ENCODE measurements at places on chromosomes 1 and 21. TPM values are rescaled to one million over a fixed set of nuclear protein-coding genes. Genes with fewer than 3 reads are reported as not detected.
A peak's percentile ranks its signal among the peaks of the same experiment; 100 is the strongest.

DNA sequence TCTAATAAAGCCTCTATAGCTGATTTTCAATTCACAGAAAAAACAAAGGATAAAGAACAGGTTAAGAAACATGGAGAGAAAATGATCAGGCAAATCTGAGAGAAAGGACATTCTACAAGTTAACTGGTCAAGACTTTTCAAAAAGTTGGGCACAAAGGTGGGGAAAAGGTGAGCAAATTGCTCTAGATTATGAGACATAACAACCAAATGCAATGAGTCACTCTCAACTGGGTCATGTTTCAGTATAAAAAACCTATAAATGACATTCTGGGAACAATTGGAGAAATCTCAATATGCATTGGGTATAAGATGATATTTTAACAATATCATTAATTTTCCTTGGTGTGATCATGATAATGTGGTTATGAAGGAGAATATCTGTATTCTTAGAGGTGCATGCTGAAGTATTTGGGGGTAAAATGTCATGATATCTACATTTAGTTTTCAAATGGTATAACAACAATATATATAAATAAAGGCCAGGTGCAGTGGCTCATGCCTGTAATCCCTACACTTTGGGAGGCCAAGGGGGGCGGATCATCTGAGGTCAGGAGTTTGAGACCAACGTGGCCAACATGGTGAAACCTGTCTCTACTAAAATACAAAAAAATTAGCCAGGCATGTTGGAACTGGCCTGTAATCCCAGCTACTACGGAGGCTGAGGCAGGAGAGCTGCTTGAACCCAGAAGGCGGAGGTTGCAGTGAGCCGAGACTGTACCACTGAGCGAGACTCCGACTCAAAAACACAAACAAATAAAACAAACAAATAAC lies 27.0 kb downstream of the ANKRD13C start:
- no peak for DNase-seq

GRCh38 chr21:33750017-33750416 lies 107.7 kb downstream of the ITSN1 start:
- peak; percentile 67 for DNase-seq

DNA sequence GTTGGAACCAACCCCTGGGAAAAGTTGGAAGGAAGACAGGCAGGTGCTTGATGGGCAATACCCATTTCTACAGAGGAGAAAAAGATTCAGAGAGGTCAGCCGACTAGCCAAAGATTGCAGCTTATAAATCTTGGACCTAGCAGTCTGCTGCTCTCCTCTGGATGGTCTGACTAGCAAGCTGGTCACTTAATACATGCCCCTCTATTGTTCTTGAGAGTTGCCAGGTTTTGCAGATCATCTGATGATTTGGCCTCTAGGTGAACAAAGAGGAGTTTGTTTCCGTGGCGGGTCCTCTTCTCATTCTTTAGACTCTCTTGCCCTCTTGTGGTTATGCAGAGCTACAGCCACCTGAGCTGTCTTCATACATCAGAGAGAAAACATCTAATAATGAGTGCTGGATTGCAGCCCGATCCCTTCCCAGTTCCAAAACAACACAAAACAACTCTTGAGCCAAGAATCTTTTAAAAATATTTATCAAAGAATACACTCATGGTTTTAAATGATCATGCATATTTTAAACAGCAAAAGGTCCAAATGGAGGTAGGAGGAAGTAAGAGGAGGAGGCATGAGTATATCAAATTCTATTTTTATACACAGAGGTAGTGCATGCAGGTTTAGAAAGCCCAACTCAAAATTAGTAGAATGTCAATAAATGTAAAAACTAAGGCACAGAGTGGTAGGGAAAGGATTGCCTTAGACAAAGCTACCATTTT lies 115.7 kb downstream of the SLC30A10 start:
- peak; percentile 82 for DNase-seq

DNA sequence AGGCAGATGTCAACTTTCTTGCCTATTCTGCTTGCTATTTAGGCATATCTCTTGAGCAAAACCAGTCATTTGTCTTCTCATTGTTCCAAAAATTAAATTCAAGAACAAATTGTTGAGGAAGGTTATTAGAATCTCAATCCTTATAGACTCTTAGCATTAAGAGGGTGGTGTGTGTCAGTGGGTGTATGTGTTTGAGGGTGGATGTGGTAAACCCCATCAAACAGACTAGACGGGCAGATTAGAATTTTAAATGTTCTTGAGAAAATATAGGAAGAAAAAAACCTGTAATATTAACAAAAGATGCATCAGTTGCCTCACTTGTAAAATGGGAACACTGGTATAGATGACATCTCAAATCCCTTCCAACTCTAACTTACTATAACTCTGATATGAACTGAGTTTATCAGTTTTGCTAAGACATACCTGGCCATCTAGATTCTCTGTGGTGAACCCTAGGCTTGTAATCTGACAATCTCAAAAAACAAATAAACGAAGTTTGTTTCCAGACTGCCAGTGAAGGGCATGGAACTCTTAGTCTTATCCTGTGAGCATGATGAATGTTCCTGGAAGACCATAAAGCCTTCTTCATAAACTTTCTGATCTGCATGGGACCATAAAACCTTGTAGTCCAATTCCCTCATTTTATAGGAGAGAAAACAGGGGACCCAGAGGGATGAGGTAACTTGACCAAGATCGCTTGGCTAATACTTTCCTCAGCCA lies 176.3 kb upstream of the SGIP1 start:
- DNase-seq, result no peak

- DNase-seq, result no peak
Observed at GRCh38 chr21:45323487-45324311, 36.0 kb upstream of the POFUT2 start.

- no peak for DNase-seq
Observed at GRCh38 chr1:82455342-82455741, 654.6 kb downstream of the ADGRL2 start.

DNA sequence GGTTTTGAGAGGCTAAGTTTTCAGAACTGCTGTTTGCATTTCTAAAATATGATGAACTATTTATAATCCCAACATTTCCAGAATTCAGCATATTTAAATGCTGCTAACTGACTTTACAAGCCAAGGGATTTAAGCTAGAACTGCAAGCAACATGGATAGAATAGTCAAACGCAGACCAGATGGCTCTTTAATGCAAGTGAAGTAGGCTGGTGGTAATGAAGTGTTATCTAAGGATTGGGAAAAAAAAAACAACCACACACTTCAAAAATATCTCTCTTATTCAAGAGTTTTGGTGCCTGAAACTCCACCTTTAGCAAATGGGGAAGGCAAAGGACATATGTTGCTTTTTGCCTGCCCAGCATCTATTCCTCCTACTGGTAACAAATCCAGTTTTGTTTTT lies 20.9 kb upstream of the SSX2IP start:
- no peak for DNase-seq

DNA sequence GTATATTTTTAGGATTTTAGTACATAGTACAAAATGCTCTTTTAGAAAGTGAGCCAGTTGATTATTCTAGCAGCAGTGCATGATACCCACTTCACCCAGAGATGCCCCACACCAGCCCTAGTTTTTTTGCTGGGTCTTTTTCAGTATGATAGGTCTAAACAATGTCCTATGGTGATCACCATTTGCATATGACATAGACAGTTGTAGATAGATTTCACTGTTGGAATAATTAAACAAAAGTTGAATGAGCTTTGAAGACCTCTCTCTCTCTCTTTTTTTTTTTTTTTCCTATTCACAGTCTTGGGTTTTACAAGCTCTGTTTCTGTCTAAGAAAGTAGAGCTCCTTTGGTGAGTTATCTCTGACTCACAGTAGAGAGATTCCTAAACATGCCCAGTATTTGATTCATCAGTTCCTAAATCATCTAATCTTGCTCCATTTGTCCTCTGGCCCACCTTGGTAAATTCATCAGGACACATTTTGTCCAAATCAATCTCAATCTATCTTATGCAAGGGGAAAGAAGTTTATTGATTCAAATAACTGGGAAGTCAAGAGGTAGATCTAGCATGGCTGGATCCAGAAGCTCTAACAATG lies 44.7 kb upstream of the VAV3 start:
- no peak for DNase-seq

DNA sequence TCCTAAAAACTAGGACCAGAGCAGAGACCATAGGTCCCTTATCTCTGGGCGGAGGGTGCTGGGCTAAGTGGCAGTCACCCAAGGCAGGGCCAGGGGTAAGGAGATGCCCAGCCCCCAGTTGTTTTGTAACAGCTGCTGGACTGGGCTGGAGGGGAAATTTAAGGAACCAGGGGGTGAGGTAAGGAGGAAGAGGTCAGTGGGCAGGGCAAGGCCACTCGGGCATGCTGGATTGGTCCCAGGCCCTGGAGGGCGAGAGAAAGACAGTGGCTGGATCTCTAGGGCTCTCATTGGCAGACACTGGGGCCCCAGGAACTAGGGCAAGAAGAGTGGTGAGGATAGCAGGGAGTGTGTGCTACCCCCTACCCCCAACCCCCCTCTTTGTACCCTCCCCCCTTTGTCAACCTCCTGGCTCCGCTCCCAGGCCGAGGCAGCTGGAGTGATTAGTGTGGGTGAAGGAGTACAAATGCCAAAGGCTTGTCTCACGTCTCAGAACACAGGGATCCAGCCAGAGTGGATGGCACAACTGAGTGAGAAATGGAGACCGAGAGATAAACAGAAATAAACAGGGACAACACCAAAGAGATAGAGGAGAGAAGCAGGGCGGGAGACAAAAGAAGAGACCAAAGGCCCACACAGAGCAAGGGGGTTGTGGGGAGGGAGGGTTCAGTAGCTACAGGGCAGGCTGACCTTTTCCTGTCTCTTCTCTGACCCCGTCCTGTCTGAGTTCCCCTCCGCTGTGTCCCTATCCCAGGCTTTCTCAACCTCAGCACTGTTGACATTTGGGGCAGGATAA lies 20.5 kb upstream of the THRAP3 start:
- DNase-seq, result peak; percentile 94

- peak; percentile 78 for DNase-seq
Observed at GRCh38 chr1:152035539-152036266, 1.1 kb downstream of the S100A11 start.

DNA sequence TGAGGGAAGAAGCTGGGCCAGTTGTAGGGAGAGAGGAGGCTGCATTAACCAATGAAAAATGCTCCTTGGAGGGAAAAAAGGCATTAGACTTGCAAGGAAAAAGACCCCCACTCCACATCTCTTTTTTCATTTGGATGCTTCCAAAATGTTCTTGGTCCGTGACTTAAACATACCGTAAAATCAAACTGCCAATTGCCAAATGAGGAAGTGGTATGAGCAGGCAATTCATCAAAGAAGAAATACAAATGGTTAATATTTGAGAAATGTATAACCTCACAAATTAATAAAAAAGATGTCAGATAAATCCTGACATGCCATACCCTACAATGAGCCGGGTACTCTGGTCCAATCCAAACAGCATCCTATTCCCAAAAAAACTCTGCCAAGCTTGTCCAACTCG lies 30.6 kb downstream of the KANK4 start:
- DNase-seq, result no peak

DNA sequence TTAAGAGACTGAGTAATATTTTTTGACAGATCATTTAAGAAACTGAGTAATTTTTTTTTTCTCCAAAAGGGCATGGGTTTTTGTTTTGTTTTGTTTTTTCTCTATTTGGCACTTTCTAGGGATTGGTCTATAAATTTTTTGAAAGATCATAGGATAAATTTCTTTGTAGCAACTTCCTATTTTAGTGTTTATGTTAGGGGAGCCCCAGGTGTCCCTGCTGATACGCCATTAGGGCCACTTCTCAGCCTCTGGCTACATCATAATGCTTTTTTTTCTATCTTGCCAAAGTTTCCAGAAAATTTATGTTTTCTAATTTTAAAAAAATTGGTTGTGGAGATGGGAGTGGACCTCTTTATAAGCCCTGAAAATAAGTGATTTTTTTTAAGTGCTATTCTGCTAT lies 2.6 kb downstream of the GABPA start:
- no peak for DNase-seq

DNA sequence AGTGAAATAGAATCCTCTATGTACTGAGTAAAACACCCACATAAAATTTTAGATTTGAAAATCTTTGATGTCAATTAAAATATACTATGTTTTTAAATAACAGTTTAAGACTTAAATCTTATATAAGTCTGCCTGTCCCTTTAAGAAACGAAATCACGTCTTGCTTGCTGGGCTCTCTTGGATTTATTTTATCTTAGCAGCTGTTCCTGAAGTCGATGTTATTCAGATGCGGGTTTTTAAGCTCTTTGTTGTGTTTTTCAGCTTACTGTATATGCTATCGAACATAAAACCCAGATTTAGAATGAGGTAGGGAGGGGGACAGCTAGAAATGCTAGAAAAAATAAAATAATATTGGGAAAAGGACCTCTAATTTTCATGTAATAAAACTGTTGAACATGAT lies 11.1 kb upstream of the SSX2IP start:
- peak; percentile 66 for DNase-seq

DNA sequence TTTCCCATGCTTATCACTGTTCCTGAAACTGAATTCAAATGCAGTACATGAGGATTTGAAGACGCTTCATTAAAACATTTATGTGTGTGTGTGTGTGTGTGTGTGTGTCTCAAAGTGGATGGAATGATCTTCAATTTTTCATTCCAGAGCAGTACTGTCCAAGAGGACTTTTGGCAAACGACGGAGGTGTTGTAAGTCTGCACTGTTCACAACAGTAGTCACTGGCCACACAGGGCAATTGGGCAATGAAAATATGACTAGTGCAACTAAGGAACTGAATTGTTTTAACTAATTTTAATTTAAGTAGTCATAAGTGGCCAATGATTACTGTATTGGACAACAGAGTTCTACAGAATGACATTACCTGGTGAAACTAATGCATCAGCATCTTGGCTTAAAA lies 5.0 kb downstream of the TAF5L start:
- no peak for DNase-seq

DNA sequence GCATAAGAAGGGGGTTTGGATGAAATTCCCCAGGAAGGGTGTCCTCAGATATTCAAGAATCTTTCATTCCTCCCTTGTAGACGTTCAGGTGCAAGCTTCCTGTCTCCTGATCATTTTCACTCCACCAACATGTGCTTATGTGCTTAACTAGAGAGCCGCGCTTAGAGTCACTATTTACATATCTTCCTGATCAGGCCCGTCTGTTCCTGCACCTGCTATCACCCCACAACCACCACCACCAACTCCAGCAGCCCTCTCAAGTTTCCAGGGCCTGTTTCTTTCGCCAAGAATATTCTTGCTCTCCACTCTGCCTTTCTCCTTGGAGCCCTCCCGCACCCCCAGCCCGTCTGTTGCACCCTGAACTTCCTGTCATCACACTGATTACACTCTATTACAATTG lies 113.4 kb downstream of the SPSB1 start:
- peak; percentile 41 for DNase-seq

DNA sequence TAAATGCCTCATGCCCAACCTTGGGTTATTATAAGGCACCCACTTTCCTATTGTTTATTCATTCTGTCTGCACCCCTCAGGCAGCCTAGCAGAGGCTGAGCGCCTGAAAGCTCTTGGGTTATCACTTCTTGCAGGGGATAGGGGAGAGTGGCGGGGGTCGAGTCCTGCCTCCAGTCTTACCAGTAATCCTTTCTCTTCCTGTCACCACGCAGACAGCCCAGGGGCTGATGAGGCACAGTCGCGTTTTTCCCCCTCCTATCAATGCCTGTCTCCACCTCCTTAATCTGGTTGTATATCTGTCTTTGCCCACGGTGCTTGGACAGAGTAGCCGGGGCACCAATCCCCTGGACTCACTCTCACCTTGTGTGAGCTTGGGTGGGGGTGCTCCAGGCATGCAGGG lies 733.1 kb downstream of the MATN1 start:
- DNase-seq, result no peak

- DNase-seq, result no peak
Observed at GRCh38 chr21:36065497-36066036, 4.3 kb upstream of the CBR1 start.

- peak; percentile 17 for DNase-seq
Observed at GRCh38 chr1:187474336-187474735, 645.6 kb downstream of the PLA2G4A start.

Gene LPAR3
- total RNA-seq, result 4.7 TPM

Gene AMPD2
- 39.3 TPM for total RNA-seq

Gene RNU1-2
- under 0.01 TPM for total RNA-seq

Gene CR1
- total RNA-seq, result 1.5 TPM

Gene CD1B
- not detected for total RNA-seq
